ENCODE measurements at places on chromosomes 12 and 14.
A peak's percentile ranks its signal among the peaks of the same experiment; 100 is the strongest.

DNA sequence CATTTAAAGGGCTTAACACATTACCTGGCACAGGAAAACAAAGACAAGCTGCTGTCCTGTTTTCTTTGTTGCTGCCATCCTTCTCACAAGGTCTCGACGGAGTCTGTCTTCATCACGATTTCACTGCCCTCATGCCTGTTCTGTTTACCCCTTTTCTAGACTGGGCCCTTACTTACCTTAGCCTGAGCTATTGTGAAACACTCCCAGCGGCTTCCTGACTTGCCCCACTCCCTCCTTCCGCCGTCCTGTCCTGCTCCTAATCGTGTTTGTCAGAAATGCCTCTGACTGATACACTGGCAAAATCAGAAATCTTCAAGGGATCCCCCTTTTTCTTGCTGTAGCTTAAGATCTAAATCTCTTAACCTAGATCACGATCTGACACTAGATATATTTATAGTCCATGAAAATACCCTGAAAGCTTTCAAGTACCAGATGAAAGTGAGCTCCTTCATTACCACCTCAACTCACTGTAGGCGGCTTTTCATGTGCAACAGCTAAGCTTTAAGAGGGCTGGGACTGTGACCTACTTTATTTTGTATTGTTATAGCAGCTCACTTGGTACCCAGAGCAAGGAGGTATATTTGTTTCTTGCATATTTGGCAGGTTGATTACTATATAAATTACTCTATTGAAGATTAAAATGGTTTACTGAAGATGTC, 32.1 kb downstream of the TECPR2 start:
- DNase-seq, result no peak

DNA sequence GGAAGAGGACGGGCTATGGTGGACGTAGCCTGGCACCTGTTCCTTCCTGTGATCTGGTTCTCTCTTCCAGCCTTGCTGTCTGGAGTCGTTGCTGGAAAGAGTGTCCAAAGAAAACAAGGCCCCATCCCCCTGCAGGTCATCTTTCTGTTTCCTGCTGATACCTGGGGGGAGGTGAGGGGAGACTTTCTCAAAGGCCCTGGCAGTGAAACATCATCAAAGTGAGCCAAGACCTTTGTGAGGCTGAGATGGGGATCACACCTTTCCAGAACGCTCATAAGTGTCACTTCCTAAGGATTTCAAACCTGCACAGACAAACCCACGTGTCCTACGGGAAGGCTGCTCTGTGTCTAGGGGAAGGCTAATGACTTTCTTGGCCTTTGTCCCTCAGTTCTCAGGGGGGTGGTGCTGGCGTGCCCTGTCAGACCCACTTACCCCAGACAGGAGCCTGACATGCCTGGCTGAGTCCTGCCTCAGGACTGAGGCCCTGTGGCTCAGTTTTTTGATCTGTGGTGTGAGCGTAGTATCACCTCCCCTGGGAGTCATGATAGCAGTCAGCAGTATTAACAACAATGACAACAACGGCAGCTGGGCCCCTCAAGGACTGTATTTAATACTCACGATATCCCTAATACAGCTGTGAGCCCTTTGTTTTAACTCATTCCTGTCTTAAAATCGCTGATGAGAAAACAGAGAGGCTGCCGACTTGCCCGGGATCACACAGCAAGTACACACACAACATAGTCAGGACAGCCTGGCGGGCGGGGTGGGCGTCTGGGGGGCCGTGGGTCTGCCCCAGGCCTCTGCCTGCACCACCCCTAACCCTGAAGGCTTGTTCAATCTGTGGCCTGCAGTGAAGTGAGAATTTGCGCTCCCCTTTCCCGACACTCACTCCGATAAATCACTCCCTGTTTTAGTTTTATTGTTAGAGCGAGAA, 235.2 kb downstream of the SLC41A2 start:
- DNase-seq, result peak; percentile 57

GRCh38 chr12:83323866-83324265, 637.2 kb downstream of the TMTC2 start:
- no peak for DNase-seq

DNA sequence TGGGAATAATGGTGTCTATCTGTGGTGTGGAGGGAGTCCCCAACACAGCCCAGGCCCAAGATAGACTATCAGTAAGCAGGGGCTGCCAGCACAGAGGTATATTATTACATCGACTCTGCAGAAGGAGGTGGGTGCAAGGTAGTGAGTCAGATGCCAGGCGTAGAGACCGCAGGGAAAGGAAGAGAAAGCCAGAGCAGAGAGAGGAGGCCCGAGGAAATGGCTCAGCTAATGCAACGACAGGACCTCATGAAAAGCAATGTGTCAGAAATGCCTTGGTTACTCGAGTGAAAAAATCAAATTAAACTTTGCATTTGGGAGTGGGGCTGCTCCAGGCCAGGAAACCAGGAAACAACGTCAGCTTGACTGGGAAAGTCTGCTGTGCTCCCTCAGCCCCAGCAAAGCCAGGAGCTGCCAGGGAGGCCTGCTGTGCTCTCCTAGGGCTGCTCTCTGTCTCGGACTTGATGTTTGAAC, 173.2 kb downstream of the SUDS3 start:
- DNase-seq, result no peak

GRCh38 chr14:32940711-32941667, 2.3 kb downstream of the NPAS3 start:
- DNase-seq, result no peak

DNA sequence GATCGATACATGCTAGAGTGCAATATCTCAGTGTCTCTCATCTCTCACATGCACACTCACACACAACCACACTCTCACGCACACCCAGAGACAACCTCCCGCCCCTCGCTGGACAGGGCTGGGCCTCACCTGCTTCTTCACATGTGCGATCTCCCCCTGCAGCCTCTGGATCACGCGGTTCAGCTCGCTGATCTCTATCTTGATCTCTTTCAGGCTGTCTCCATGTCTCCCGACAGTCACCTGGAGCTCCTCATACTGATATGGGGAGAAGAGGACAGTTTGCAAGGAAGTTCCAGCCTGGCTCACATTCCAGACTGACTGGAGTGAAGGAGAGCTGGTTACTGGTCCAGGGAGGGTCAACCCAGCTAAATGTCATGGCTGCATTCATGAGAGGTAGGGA, 4.4 kb downstream of the KRT2 start:
- DNase-seq, result no peak

- DNase-seq, result no peak
Observed at GRCh38 chr14:103140316-103141109, 17.3 kb downstream of the TNFAIP2 start.

DNA sequence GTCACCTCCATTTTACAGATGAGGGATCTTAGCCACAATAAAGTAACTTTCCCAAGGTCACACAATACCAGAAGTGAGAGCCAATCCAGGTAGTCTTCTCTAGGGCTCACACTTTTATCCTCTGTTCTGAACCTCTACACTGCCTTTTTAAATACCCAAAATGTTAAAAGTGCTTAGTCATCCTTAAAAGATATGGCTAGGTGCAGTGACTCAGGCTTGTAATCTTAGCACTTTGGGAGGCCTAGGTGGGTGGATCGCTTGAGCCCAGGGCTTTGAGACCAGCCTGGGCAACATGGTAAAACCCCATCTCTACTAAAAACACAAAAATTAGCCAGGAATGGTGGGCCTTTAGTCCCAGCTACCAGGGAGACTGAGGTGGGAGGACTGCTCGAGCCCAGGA, 104.1 kb upstream of the PPP4R3A start:
- DNase-seq, result no peak

DNA sequence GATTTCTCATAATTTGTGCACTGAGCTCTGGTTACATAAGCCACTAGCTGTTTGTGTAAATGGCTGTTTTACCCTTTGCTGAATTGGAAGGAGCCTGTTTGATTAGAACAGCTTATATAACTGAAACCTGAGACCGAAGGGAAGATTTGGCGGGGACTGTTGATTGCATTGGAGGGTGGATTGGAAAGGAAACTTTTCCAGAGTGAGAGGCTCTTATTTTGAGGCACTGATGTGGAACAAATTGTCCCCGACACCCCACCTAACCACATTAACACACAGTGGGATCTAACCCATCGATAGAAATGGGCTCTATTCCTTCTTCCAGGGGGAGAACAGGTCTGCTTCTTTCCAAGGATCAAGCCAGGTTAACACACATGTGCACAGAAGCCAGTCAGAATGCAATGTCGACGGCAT, 51.7 kb downstream of the TMEM30B start:
- DNase-seq, result no peak

- no peak for DNase-seq
Observed at GRCh38 chr12:47987411-47988072, 16.7 kb downstream of the COL2A1 start.

All from dermis blood vessel endothelial cell (primary cell).